Endodermal cell (in vitro differentiated cells): ENCODE measurements at places on chromosomes 6 and 20. TPM values are rescaled to one million over a fixed set of nuclear protein-coding genes. Genes with fewer than 3 reads are reported as not detected.

- no peak for DNase-seq
Measured at GRCh38 chr6:21750575-21750974, 157.0 kb downstream of the SOX4 start.

- DNase-seq: no peak
Measured at GRCh38 chr6:110816677-110817076, 1.4 kb upstream of the CDK19 start.

DNA sequence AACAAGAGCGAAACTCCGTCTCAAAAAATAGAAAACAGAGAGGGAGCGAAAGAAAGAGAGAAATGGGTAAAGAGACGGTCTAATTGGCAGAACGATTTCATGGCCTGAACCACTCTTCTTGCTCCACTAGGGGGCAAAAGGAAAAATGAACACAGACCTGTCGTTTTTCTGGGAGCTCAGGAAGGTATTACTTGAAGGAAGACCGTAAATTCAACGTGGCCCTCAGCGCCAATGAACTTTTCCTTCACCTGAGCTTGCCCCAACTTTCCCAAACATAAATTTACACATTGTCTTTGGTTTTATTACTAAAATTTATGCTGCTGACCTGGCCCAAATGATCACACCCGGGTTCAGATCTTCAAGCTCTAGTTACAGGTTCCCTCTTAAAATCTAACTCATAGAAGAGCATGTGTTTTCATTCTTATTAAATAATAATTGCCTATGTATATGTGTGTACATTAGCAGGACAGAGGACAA, 67.3 kb downstream of the ATP9A start:
- peak; percentile 75 for DNase-seq

- no peak for DNase-seq
Measured at GRCh38 chr6:79557673-79558467, 20.6 kb upstream of the LCA5 start.

DNA sequence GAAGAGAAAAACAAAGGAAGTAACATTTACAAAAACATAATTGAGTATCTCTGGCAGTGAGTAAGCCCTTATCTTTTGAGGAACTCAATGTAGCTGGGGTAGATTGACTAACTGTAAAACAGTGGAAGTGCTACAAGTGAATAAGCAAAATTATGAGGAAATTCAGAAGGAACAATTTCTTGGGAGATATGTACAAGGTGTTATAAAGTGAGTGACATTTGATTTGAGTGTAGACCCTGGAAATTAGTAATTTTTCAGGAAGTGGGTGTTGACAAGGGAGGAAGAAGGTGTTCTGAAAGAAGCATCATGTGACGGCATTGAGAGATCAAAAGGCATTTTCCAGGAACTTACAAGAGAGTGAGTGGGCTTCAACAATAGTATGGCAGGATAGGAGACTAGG, 22.2 kb downstream of the XRN2 start:
- no peak for DNase-seq

DNA sequence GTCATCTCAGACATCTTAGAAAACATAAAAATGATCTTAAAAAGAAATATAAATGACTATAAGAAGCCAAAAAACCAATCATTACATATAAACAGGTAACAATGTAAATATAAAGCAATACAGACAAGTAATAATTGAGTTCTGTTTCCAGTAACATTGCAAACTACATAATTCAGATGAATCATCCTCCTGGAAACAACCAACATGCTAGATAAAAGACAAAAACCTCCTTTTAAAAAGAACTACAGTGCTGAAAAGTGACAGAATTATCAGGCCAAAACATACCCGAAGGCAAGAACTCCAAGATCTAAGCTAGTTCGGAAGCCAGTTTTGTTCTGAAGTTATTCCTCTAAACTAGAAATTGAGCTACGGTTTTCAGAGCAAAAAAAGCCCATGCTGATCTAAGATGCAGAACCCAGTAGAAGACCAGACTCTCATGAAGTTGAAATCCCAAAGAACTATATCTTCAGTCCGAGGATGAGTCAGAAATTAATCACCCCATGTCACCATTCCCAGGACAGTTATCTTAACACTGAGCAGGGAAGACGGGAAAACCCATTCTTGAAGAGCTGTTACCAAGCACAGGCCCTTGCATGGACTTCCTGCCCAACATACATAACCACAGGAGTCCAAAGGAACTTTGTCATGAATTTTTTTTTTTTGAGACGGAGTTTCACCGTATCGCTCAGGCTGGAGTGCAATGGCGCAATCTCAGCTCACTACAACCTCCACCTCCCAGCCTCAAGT, 9.8 kb downstream of the PGM3 start:
- no peak for DNase-seq

DNA sequence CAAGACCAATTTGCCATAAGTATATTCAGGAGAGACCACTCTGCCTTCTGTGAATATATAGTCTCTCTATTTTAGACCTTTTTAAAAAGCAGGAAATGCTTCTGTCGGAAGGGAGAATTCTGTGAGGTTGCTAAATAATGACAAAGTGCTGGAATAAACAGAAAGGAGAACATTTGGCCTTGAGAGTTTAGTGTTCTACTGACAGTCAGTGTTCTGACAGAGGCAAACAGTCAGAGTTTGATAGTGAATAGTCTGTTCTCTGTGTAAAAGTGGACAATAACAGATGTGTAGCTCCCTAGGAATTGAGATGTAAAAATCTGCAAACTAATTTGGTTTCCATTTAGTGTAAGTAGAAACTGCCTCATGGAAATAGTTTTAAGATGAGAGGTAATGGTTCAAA, 220.7 kb downstream of the PHF3 start:
- no peak for DNase-seq

DNA sequence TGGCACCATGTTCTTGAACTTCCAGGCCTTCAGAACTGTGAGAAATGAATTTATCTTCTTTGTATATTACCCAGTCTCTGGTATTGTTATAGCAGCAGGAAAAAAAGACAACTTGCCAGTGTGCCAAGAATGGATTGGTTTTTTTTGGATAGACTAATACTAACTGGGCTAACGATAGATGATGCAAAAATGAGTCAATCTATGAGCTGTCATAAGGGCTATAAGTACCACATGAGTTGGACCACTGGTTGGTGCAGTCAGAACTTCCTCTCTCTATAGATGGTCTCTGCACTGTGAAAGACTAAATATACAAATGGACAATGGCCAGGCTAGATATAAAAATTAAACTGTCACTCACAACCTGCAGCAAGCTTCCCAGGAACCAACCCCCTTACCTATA, 87.6 kb upstream of the COL21A1 start:
- DNase-seq: no peak

- no peak for DNase-seq
Measured at GRCh38 chr6:19525673-19526072, 311.5 kb upstream of the ID4 start.

DNA sequence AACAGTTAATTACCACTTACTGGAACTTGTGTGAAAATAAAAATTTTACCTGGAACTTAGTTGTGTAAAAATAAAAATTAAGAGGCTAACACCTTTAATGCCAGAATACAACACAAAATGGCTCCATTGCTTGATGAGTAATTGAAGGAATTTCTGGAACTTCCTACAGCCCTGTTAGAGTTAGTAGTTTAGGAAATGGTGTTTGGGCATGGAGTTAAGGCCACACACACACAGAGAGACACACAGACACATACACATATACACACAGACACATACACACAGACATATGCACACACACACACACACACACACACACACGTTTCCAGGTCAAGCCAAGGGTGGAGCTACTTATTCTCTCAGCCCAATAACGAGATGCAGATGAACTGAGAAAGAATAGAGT, 20.6 kb upstream of the CST3 start:
- peak; percentile 5 for DNase-seq

DNA sequence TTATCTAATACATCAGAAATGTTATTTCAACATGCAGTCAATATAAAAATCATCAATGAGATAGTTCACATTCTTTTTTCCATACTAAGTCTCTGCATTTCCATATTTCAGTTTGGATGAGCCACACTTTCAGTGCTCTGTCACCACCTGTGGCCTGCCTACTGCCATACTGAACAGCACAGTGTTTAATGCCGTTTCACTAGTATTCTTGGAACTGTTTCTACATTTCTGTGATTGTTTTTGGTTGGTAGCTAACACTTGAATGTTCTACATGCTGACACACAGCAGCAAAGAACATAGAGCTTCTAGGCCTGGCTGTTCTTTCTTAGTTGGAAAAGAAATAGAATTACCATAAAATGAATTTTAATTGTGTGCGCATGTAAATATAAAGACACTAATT, 61.4 kb upstream of the KIF25 start:
- no peak for DNase-seq

GRCh38 chr6:90753820-90754643, 167.2 kb upstream of the MAP3K7 start:
- no peak for DNase-seq

GRCh38 chr20:9736373-9736772, 102.5 kb downstream of the PAK5 start:
- DNase-seq: no peak

DNA sequence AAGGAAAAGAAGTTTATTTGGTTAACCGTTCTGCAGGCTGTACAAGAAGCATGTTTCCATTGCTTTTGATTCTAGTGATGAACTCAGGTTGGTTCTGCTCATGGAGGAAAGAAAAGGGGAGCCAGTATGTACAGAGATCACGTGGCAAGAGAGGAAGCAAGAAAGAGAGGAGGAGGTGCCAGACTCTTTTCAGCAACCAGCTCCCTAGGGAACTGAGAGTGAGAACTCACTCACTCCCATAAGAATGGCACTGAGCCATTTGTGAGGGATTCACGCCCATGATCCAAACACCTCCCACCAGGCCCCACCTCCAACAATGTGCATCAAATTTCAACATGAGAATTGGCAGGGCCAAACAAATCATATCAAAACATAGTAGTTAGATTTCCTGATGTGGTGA, 649.1 kb downstream of the EPM2A start:
- peak; percentile 65 for DNase-seq

DNA sequence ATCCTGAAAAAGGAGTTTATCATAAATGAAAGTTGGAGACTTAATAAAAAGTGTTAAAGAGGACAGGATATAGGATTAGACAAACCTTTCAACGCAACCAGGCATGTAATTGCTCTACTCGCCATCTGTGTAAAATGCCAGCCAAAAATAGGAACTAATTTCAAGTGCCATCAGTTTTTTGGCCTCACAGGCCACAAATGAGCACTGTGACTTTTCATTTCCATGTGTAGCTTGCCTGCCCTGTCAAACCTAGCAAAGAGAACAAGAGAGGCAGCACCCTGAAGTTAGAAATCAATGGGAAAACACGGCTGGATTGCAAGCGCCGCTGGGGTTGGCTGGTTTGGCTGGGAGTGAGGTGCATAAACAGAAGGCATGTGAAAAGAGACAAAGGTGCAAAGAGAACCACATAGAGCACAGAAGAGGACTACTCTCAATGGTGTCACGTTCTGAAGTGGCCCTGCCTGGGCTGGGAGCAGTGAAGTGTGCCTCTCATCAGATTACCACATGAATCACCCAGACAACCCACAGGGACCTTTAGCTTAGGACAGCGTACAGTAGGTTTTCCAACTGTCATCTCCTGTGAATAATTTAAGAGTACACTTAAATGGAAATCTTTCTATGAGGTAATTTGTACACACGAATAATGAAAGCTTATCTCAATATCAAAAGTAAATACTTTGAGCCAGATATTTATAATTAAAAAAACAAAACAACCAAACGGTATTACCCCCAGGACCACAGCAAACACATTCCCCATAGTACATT, 78.0 kb upstream of the NHSL1 start:
- DNase-seq: no peak

DNA sequence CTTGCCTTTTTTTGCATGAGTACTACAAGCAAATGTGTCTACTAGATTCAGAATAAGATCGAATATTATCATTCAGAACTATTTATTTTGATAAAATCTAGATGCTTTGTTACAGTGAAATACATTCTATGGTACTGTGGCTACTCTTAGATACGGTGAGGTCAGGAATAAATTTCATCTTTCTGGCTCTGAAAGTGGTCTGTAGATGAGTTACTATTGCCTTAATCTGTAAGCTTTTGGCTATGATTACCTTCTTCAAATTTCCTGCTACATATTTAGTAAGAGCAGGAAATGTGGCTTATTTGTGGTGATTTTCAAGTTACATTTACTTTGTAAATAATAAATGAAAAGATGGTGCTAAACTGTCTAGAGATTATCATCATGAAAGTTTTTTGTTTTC, 50.0 kb downstream of the SCAF8 start:
- no peak for DNase-seq

DNA sequence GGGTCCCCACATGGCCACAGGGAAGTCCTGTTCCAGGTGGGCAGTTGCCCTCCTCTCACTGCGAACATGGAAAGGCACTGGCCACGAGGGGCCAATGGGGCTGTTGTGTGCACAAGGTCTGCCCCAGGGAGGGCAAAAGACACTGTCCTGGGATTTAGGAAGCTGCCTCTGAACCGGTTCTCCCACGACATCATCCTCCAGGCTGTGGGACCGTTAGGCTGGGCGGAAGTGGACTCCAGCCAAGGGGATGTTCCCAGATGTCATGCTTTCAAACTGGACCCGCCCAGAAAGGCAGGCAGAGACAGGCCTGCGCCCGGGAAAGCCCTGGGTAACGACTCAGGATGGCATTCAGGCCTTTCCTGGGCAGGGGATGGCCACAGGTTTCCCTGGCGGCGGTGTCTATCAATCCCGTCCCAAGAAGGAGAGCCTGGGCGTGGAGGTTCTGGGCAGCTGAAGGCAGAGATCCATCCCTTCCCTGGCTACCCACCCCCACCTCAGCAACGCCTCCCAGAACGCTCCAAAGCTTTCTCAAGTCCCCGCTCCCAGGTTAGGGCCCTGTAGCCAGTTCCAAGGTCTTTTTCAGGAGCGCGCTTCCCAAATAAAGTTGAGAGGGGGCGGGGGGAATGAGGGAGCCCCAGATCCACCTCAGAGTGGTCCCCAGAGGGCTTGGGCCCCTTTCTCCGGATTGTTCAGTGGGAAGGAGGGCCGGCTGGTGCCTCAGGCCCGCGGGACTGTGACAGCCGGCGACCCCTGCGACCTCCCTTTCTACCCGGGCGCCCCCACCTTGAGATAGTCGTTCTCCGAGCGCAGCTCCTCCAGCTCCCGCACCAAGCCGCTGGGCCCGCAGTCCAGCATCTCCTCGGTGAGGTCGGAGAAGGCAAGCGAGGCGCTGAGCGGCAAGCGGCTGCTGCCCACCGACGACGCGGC, 13.8 kb upstream of the TLDC2 start:
- peak; percentile 78 for DNase-seq

GRCh38 chr20:46214824-46215488, 93.3 kb downstream of the CDH22 start:
- no peak for DNase-seq

GRCh38 chr20:40945754-40946450, 82.7 kb upstream of the TOP1 start:
- DNase-seq: peak; percentile 92

GRCh38 chr6:38115626-38116008, 296.1 kb downstream of the ZFAND3 start:
- no peak for DNase-seq

Gene HEY2
- total RNA-seq: 4.3 and 5.2 TPM in 2 replicates

Gene COL21A1
- total RNA-seq: 0.90 and 1.9 TPM in 2 replicates

Gene ECT2L
- not detected in 3 replicates for total RNA-seq

Gene WFDC10B
- not detected in 3 replicates for total RNA-seq

Gene TFAP2B
- not detected in 2 replicates for total RNA-seq

Gene SLC29A1
- total RNA-seq: 116 and 129 TPM in 2 replicates

Gene PACRG
- 0.27 and 0.44 TPM in 2 replicates for total RNA-seq

Gene FRK
- total RNA-seq: 1.3 and 1.4 TPM in 2 replicates
